Effector memory CD4-positive, alpha-beta T cell (primary cell): ENCODE measurements at places on chromosomes 11 and 22.

DNA sequence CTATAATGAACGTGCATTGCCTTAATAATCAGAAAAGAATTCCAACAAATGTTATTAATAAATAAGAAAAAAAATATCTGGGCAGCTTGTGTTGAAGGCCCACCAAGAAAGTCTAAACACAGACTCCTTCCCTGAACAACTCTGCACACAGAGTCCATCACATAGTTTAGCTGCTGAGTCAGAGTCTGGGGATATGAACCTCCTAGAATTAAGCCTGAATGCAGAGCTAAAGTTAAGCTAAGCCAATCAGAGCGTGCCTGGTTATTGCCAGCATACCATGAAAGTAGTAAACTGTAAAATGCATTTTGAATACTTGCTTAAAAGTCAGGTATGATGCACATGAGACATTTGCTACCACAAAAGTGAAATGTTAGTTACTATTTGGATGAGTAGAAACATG is 25.6 kb upstream of the TENM4 start:
- no peak for DNase-seq

DNA sequence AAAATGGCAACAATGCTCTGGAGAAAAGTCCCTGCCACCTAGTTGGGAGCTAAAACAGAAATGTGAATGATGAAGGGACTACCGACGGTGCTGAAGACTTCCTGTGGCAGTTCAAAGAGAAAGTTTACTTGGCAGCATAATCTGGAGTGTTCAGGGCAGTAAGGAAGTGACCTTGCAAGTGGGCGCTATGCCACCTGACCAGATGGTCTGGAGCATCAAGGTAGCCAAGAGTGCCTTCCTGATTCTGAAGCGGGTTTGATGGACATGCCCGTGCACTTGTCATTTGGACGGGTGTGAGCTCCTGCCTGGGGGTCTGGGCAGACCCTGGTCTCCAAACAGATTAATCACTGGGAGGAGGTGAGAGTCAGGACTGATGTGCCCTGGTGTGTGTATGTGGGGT is 1.8 kb upstream of the SNX19 start:
- no peak for DNase-seq

DNA sequence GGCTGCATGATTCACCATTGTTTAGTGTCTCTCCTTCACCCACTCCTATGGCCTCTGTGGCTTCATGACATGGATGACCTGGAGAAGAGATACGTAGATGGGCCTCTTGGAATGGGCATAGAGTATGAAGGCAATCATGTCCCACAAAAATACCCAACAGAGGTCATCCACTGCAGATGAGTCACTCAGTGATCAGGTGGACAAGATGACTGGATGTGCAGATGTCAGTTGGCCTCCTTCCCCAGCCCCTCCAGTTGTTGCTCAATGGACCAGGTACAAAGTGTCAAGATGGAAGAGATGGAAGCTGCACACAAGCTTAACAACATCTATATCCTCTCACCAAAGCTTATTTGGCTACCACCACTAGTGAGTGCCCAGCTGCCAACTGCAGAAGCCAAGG is 41.0 kb upstream of the CLPB start:
- DNase-seq = no peak

- DNase-seq = no peak
Measured at GRCh38 chr11:100866453-100866852, 179.4 kb downstream of the ARHGAP42 start.

GRCh38 chr11:34443136-34443535 is 4.4 kb downstream of the CAT start:
- no peak for DNase-seq

- DNase-seq = no peak
Measured at GRCh38 chr11:67290801-67291200, 1.7 kb downstream of the ANKRD13D start.

DNA sequence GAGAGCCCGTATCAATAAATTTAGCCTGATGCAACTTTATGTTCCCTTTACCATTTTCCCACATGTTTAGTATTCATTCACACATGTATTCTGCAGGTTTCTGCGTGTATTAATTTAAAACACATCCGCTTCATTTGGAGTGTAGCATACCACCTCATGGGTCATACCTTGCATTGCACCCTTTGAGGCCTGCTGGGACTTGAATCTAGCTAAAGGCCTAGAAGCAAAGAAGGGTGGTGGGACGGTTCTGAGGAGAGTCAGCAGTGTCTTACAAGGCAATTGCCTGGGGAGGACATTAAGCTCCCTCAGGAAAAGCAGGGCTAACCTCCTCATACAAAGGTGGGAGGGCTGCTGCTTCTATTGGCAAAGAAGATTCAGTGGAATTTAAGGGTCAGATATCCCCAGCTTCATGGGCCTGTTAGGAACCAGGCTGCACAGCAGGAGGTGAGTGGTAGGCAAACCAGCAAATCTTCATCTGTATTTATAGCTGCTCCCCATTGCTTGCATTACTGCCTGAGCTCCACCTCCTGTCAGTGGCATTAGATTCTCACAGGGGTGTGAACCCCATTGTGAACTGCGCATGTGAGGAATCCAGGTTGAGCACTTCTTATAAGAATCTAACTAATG is 15.9 kb upstream of the SNX19 start:
- DNase-seq = no peak

DNA sequence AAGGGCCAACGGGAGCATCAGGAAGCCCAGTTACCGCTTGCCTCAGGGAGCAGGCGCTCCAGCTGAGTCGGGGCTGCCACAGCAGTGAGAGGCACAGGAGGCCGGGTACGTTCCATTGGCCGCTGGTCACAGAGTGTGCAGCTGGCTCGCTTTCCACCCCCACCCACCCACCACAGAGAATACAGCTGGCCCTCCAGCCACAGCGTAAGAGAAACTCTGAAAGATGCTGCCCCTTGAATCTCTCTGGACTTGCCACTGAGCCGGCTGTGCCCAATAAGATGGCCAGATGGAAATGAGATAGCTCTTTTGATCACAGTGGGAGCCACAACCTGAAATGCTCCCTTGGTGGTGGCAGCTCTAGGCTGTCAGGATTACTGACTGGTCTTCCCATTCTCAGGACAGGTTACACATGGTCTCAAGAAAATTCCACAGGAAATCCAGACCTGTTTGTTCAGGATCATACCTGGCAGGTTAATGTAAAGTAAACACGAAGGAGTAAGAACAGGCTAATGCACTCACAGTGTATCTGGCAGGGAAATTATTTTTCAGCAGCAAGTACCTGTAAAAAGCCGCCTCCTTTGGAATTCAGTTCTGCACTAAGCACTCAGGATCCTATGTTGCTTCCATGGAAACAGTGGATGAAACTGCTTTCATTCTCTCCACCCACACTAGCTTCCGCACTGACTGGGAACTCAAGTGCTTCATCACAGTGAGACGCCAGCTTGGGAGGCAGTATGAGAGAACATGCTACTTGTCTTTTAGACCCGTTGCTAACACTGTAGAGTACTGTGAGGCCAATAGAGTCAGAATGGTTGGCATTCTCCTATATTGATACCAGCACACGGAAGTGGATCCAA is 16.5 kb downstream of the SIAE start:
- no peak for DNase-seq

DNA sequence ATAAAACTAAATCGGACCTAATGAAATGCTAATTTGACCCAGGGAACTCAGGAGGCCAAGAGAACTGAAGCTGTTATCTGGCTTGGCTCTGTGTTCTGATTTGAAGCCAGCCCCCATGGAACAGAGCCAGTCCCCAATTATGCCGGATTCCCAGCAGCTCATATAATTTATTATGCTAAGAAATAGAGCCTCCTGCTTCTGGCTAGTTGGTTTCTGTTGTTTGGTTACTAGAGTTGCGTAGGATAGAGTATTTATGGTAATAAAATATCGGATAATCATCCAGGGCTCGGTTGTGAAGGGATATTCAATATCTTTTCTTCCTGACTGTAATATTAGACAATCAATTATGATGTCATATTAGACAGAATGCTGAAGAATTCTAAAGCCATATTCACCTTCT is 120.4 kb upstream of the TTC12 start:
- no peak for DNase-seq

GRCh38 chr11:72586321-72587090 is 87.7 kb downstream of the PDE2A start:
- no peak for DNase-seq

GRCh38 chr11:65439331-65440181 is 17.0 kb downstream of the NEAT1 start:
- DNase-seq = no peak

DNA sequence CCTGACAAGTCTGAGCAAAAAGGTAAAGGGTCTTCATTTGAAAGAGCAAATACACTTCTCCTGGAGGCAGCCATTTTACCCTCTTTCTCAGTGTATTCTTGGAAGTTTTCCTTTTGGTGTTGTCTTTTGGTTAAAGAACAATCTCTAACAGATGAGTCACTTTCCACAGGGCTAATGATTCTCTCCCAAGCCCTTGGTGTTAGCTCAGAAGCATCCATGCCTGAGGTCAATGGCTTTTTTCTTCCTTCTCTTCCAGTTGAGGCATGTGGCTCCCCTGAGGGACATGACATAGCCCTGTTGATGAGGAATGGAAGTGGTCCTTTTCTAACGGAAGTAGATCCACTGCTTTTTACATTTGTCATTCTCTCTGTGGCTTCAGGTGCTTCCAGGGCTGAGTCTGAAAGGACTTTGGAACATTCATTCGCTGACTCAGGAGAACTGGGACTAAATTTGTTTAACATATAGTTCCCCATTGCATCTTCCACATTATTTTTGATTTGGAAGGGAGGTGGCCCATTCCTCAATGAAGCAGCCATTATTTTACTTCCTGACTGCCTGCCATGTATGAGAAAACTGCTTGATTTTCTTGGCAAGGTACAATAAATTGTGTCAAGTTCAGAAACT is 13.8 kb upstream of the POGLUT3 start:
- no peak for DNase-seq

- DNase-seq = no peak
Measured at GRCh38 chr11:65654375-65655349, 8.1 kb downstream of the RELA start.

DNA sequence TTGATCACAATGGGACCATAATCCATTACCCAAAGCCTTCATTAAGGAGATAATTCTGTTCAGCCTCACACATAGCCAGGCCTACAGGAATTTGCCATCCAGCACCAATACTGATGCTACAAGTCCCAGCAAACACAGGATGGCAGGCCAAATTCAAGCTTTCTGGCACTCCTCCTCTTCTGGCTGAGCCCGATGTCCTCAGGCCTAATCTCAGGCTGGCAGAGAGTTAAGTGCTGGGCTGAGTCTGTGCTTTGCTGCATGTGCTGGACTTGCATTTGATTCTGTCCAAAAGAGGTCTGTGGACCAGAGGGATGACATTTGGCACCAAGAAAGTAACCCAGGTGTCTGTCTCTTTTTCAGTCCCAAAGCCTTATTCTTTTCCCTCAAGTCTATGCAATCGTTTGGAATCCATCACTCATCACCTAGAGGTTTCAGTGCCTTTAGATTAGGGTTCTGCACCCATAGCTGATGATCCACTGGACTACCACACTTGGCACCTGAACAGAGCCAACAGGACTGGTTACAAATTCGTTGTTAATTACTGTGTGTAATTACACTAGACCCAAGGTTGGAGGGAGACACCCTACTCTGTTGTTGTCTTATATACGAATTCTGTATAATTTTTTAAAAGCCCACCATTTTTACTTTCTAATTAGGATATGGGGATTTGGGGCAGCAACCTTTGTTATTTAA is 19.4 kb upstream of the LIN7C start:
- DNase-seq = no peak
